Gastrocnemius medialis (tissue), 4 donors: ENCODE measurements at places on chromosomes 2 and 18. TPM values are rescaled to one million over a fixed set of nuclear protein-coding genes. Genes with fewer than 3 reads are reported as not detected.

- no peak for DNase-seq
These were observed 129.4 kb downstream of the RAD51AP2 start for GRCh38 chr2:17388798-17389197.

DNA sequence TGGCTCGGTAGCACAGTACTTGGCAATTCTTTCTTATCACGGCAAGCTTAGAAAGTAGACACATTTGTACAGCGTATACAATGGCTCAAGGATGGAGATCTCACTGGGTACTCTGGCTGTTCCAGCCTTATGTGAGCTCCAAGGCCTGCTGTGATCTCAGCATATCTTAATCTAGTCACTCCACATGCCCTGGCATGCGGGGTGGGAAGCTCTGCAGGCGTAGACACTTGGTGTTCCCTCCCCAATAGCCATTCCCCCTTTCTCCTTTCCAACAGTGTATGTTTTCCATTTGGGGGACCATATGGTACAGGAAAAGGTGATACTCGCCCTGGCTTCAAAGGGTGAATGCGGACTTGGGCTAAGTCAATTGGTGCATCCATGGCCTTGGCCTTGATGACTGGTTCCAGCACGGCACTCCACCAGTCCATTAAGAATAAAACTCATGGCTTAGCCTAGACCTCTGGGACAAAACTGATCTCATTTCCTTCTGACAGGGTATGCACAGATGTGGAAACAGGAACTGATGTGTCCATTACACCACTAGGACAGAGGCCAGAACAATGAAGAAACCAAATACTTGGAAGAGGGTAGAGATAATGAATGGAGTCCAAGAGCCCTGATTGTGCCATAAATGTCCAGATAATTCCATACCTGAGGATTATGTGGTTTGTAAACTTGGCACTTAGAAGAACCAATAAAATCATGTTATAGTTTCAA lies 28.4 kb downstream of the TGIF1 start:
- DNase-seq, result no peak

SERPINB13 gene
- total RNA-seq, result not detected

SH3BP4 gene
- total RNA-seq, result 18.4 TPM

DNA sequence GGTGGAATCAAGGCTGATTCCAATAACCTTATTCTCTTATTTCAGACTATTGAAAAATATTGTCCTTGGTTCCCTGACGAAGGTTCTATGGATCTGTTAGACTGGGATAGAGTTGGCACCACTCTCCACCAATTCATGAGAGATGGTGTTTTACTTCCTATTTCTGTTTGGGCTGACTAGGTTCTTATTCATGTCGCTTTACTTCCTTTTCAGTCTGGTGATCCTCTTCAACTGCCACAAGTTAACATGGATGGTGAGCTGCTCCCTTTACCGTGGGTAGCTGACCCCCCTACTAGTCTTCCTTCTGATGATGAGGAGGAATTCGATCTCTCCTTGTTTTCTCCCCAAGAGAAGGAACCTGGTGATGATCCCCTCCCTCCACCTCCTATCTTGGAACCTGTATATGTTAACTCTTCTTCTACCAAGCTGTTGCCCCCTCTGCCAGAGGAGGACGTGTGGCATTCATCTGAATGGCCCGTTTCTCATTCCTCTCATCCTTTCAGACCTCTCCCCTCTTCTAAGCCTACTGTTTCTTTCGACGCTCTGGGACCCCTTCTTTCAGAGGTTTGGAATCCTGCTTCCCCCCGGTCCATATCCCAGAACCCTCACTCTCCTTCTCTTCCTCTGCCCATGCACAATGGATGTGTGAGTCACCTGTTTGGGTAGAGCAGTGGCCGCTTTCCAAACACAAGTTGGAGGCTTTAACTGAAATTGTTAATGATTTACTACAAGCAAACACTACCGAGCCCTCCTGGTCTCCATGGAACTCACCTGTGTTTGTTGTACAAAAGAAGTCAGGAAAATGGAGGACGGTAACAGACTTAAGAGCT lies 13.5 kb upstream of the CNOT11 start:
- no peak for DNase-seq
